ENCODE measurements at places on chromosomes 11 and 22. TPM values are rescaled to one million over a fixed set of nuclear protein-coding genes. Genes with fewer than 3 reads are reported as not detected.

The TEX12 gene
- total RNA-seq = 0.42 TPM

The DNAJB7 gene
- total RNA-seq = not detected

The CABP7 gene
- total RNA-seq = not detected

The GLYAT gene
- total RNA-seq = 5.6 TPM

The LRRC10B gene
- total RNA-seq = not detected

The ADM2 gene
- total RNA-seq = 0.79 TPM

The C11orf91 gene
- not detected for total RNA-seq

The ZP1 gene
- total RNA-seq = not detected

The PGGHG gene
- 1.3 TPM for total RNA-seq

The APLP2 gene
- 190 TPM for total RNA-seq

The WNT7B gene
- 0.28 TPM for total RNA-seq

The AASDHPPT gene
- 24.0 TPM for total RNA-seq

The SPDYC gene
- not detected for total RNA-seq

The PTGDR2 gene
- total RNA-seq = 7.1 TPM

The SLC22A12 gene
- total RNA-seq = not detected

The RTN4RL2 gene
- 0.75 TPM for total RNA-seq

The OR56A4 gene
- total RNA-seq = 0.05 TPM

The LRRC4C gene
- 0.42 TPM for total RNA-seq

The IGF2 gene
- 70.5 TPM for total RNA-seq

The KCTD14 gene
- 6.2 TPM for total RNA-seq

The PARVA gene
- total RNA-seq = 3.1 TPM

The SLC6A5 gene
- total RNA-seq = not detected

The GAS2L1 gene
- total RNA-seq = 6.6 TPM

The OR8G5 gene
- not detected for total RNA-seq

The TBX10 gene
- not detected for total RNA-seq

The TMPRSS13 gene
- 0.93 TPM for total RNA-seq

The CLMP gene
- 0.28 TPM for total RNA-seq

The TMEM191C gene
- total RNA-seq = 0.25 TPM

The SPI1 gene
- total RNA-seq = 14.2 TPM

The RAB3IL1 gene
- 41.6 TPM for total RNA-seq

The HEPHL1 gene
- not detected for total RNA-seq

The KDM4E gene
- not detected for total RNA-seq

The CNTF gene
- total RNA-seq = 1.1 TPM

The CKAP5 gene
- total RNA-seq = 70.4 TPM

The AQP11 gene
- 9.7 TPM for total RNA-seq

The MMP8 gene
- 3.5 TPM for total RNA-seq

The APOBEC3B gene
- 6.0 TPM for total RNA-seq

The RFPL1 gene
- not detected for total RNA-seq

The POU2AF2 gene
- total RNA-seq = not detected

The GRIK4 gene
- total RNA-seq = 0.05 TPM

The NXPE1 gene
- total RNA-seq = not detected

The LIF gene
- total RNA-seq = 0.09 TPM
